ENCODE measurements at places on chromosomes 2 and 18.

DNA sequence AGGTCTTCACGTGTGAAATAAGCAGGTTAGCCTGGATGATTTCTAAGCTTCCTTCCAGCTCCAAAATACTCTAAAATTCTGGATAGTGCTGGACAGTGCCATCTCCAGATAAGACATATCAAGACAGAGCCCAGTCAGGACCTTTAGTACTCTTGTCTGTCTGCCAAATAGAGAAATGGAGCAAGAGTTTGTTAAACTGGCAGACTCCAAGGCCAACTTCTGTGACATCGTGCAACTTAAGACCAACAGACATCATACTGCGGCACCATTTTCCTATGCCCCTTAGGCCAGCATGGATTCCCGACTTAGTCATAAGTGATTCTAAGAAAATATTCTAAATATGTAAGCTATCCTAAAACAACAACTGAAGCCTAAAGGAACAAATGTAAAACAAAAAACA lies 118.6 kb downstream of the RBMS1 start:
- no peak for DNase-seq

DNA sequence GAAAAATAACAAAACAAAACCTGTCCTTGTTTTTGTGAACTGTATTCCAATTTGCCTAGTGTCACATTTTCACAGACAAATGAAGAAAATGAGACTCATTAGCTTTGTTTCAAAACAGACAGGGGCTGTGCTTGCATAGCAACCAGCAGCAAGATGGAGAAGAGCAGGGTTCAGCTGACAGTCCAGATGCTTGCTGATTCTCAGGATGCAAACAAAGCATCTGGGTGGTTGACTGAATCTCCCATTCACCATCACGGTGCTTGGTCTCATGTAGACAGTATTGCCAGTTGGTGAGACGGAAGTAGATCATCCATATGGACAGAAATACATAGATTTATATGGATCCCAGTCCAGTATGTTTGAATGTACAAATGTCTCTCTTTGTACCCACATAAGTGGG lies 326.8 kb downstream of the CCDC85A start:
- no peak for DNase-seq

DNA sequence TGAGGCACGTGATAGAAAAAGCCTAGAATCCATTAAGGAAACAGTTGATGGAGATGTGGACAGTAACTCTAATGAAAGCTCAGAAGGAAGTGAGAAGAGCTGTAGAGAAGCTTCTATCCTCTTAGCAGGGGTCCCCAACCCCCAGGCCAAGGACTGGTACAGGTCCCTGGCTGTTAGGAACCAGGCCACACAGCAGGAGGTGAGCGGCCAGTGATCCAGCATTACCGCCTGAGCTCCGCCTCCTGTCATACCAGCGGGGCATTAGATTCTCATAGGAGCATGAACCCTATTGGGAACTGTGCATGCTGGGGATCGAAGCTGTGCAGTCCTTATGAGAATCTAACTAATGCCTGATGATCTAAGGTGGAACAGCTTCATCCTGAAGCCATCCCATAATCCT lies 8.7 kb upstream of the IMP4 start:
- no peak for DNase-seq

GRCh38 chr2:5594249-5594695 lies 97.9 kb upstream of the SOX11 start:
- DNase-seq, result no peak

GRCh38 chr2:66239655-66240054 lies 195.3 kb upstream of the MEIS1 start:
- DNase-seq, result no peak

DNA sequence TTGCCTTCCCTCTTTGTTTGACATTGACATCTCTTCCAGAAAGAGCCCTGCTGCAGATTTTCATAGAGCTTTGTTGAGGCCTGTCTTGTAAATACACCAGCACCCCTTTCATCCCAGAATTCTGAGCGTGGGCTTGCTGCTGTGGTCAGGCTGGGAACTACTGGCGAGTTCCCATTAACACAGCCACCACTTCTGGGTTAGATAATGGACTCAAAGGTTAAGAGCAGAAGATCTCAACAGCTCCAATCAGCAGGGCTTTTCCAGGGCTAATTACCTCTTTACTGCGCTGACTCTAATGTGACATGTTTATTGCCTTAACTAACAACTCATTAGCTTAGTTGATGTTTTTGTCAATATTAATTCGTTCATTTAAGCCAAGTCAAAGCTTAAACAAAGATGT lies 235.9 kb upstream of the BOD1L2 start:
- no peak for DNase-seq

DNA sequence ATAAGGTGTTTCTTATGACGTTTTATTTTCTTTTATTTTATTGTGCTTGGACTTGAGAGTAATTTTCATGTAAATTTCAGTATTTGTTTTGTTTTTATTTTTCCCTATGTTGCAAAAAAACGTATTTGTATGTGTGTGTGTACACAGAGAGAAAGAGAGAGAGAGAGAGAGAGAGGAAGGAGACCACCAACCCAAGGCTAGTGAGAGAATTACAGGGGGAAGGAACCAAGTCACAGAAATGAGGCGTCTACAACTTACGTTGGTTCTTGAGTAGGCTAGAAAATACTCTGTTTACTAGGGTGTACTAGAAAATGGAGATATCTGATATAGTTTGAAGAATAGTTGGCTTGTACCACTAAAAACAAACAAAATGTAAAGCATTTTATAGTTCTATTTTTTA lies 7.7 kb upstream of the DSC1 start:
- DNase-seq, result no peak

- no peak for DNase-seq
Observed at GRCh38 chr2:196336715-196337114, 165.3 kb upstream of the STK17B start.

DNA sequence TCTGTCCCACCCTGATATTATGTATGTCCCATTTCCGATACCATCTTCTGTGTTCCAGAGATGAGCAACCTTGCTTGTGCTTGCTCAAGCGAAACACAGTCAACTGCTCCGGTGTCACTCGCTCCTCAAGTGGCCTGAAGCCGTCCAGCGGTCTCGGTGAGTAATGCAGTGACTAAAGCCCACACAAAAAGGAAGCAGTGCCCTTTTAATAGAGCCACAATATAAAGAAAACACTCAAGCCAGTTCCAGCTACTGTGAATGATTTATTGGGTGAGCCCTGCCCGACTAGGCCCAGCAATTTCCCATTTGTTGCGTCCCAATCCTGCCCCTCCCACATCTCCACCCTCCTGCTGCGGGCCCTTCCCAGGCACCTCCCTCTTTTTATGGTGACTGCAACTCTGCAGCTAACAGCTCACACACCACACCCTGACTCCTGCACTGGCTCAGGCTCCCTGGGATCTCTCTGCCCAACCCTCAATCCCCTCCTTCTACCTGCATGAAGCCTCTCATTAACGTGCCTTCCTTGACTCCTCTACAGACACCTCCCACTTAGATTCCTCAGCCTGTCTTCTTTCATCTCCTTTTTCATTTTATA lies 44.2 kb upstream of the DSC1 start:
- DNase-seq, result no peak

DNA sequence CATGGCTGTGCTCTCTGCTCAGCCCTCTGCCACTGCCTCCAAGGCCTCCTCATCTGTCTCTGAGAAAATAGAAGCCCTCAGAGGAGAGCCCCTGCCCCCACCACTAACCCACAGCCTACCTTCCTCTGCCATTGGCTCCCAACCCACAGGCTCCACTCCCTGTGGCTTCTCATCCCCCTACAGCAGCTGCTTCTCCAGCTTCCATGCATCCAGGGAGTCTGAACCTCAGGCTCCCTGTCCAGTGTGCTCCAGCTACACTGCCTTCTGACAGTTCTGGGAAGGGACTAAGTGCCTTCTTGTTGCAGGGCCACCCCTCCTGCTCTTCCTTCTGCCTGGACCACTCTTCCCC lies 29.3 kb downstream of the COL6A3 start:
- no peak for DNase-seq

DNA sequence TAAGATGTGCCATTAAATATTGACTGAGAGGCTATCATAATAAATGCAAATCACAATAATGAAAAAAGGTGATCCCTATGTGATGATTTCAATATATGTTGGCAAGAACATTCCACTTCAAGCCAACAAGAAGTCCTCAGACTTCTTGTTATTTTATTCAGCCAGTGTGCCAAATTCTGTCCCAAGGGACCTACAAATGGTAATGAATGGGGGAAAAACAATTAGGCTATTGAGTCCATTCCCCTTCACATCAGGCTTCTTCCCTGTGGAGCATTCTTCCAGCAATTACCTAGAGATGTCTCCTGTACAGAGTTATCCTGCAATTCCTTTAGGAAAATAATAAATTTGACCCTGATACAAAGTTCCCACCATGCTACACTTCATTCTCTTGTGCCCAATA lies 144.4 kb downstream of the PIEZO2 start:
- no peak for DNase-seq

DNA sequence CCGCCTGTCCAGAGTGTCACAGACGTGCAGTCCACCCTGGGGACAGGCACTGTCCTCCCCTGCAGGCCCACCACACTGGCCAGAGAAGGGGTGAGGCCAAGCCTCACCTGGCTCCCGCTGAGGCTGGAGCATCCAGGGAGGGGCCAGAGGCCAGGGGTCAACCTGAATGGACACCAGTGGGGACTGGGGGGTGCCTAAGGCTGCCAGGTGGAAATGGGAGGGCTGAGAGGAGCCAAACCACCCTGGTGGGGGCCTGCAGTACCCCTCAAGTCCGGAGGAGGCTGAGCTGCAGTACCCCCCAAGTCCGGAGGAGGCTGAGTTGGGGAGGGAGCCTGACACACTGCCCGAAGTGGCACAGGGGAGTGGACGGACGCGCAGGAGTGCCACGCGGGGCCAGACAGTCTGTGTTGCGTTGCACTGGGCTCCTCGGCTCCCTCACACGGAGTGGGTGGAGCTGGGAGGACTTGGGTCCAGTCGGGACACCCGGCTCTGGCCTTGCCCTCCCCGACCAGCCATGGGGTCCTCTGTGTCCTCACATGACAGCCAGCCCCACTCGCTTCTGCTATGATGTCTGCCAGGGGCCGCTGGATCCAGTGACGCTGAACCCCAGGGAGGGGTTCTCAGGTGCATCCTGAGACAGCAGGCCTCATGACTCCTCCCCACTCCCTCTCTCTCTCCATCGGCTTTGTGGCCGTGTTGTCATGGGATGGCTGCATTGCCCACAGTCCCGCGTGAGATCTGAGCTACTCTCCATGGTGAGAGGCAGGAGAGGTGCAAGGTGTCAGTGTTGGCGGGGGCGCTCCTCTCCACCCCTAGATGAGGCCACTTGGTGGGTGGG lies 22.3 kb upstream of the GPC1 start:
- no peak for DNase-seq

GRCh38 chr18:26867471-26867870 lies 2.0 kb upstream of the AQP4 start:
- DNase-seq, result no peak

DNA sequence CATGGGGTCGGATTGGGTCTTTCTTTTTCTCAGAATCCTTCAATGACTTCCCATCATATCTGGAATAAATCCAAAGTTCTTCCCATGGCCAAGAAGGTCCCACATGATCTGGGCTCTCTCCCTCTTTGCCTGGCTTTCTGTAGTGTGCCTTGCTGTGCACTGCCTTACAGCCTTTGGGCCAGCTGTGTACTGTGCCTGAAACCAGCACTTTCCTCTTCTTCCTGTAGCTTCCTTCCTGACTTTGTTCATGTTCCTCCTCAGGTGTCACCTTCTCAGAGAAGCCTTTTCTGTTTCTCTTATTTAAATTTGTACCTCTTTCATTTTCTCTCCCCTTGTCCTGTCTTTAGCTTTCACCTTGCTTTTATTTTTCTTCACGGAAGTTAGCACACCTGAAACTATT lies 4.3 kb upstream of the CDCA7 start:
- DNase-seq, result no peak

DNA sequence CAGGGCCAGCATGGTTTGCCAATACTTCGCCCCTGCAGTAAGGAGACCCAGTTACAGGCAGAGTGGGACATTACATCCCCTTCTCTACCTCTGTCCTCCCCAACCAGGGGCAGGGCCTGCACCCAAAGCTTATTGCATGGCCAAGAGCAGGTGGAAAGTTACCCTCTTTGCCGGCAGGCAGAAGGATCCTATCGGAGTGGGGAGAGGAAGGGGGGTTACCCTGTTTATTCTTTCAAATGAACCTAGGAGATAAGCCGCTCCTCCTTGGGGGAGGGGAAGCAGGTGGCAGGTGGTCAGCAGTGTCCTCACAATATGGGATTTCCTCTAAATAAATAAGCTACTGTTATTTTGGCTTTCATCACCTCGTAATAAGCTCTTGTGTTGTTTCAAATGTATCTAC lies 53.9 kb downstream of the SPATS2L start:
- DNase-seq, result no peak

GRCh38 chr2:146312899-146313298 lies 1531.9 kb upstream of the ACVR2A start:
- no peak for DNase-seq

DNA sequence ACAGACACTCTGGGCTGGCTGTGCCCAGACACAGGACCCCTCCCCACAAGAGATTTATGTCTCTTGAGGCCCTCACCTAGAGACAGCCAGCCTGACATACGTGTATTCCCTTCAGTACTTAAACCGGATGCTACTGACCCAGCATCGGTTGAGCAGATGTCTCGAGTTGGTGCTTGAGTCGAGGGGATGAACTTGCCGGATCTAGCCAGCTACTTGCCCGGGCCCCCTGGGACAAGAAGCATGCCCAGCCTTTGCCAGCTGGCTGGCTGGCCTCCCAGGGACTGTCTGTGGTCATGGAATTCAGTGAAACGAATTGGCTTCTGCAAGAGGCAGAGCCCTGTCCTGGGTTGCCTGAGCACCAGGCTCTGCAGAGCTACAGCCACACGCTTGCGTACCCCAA lies 36.0 kb downstream of the DNMT3A start:
- DNase-seq, result no peak

DNA sequence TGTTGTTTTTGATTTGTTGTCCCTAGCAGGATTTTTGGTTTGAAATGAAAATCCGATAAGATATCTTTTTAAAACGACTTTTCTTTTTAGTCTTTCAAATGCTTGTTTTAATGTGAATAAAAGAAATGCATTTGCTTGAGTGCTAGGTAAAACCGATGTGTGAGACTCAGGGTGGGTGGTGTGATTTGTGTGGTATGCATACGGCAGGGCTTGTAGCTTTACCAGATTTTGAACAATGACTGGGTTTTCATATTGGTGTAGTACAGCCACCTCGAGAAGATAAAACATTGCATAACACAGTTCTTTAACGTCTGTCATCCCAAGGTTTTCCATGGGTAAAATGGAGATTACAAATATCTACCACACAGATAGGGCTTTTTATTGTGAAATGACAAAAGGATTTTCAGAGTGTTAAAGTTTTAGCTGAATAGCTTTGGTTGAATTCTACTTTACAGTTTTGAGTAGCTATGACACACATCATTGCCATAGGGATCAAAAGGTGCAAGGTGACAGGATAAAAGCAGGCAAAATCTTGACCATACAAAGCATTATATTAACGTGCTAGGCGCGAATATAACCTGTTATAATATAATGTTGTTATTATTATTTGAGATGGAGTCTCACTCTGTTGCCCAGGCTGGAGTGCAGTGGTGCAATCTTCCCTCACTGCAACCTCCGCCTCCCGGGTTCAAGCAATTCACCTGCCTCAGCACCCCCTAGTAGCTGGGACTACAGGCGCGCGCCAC lies 824 bp upstream of the ZNF638 start:
- DNase-seq, result no peak

GRCh38 chr2:24399434-24400206 lies 39.3 kb upstream of the ITSN2 start:
- no peak for DNase-seq

Data from stimulated activated CD4-positive, alpha-beta T cell treated with anti-CD3 and anti-CD28 coated beads, TNF-alpha, amount 100 ng/mL, for 48 hours (primary cell).